Airway epithelial cell (primary cell): ENCODE measurements at places on chromosomes 12 and 14. TPM values are rescaled to one million over a fixed set of nuclear protein-coding genes. Genes with fewer than 3 reads are reported as not detected.

The INHBC gene
- 0.74 TPM in 1 of 2 replicates, not detected in the other for total RNA-seq

The TAS2R7 gene
- not detected in 2 replicates for total RNA-seq

The GALNT6 gene
- total RNA-seq, result 33.9 and 42.5 TPM in 2 replicates

The HOXC11 gene
- not detected in 2 replicates for total RNA-seq

The C12orf43 gene
- total RNA-seq, result 9.3 and 10.6 TPM in 2 replicates

The DAO gene
- total RNA-seq, result not detected in 2 replicates

The CARMIL3 gene
- 0.07 TPM in 1 of 2 replicates, not detected in the other for total RNA-seq

The KIF26A gene
- total RNA-seq, result 0.99 and 1.7 TPM in 2 replicates

The TMEM119 gene
- total RNA-seq, result 0.05 and 0.35 TPM in 2 replicates

The OR6C74 gene
- total RNA-seq, result not detected in 2 replicates

The A2M gene
- total RNA-seq, result not detected in 2 replicates

The CCDC175 gene
- not detected in 2 replicates for total RNA-seq

The KRT79 gene
- total RNA-seq, result not detected in 2 replicates
